DMS53 (cell line): ENCODE measurements at places on chromosomes 13 and 19.

- DNase-seq = peak; percentile 27
Observed at GRCh38 chr13:40271931-40272775, 394.3 kb downstream of the FOXO1 start.

GRCh38 chr13:48400850-48401291, 12.0 kb downstream of the LPAR6 start:
- no peak for DNase-seq

- no peak for DNase-seq
Observed at GRCh38 chr19:9413240-9413954, 22.0 kb downstream of the ZNF266 start.

- no peak for DNase-seq
Observed at GRCh38 chr13:98039261-98039660, 85.8 kb downstream of the IPO5 start.

GRCh38 chr13:39777527-39778061, 122.1 kb downstream of the COG6 start:
- DNase-seq = peak; percentile 32
